ENCODE measurements at places on chromosomes 11 and 22.

GRCh38 chr11:109378034-109378433, 44.0 kb upstream of the C11orf87 start:
- DNase-seq: no peak

DNA sequence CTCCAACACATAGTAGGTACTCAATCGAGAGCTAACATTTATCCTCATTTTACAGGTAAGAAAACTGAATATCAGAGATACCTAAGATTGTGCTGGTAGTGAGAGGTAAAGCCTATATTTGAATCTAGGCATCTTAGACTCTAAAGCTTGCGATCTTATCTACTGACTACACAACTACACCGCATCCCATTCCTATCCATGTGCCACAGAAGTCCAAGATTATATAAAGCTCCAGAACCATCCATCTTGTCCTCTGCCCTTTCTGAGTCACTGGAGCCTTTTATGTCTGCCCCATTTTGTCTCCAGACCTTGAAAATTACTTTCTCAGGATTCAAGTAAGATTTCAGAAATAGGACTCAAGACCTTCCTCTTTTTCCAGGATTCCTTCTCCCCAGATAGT, 84.4 kb downstream of the OR5AK2 start:
- DNase-seq: no peak

DNA sequence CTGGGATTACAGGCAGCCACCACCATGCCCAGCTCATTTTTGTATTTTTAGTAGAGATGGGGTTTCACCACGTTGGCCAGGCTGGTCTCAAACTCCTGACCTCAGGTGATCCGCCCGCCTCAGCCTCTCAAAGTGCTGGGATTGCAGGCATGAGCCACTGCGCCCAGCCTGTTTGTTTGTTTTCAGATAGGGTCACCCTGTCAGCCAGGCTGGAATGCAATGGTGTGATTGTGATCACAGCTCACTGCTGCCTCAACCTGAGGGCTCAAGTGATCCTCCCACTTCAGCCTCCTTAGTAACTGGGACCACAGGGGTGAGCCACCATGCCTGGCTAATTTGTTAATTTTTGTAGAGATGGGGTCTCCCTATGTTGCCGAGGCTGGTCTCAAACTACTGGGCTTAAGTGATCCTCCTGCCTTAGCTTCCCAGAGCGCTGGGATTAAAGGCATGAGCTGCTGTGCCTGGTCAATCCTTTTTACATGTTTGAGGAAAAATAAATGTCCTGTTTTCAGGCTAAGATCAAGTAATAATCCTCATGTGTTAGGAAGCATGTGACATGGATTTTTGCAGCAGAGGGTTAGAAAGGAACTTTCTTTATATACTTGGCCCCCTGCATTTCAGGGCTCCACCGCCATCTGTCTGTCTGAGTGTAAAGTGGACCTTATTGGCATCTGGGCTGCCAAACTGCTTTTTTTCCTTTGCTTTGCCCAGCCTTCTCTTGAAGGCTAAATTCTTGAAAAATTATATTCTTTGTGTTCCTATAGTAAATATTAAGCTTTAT, 4.8 kb upstream of the SLC3A2 start:
- DNase-seq: no peak

DNA sequence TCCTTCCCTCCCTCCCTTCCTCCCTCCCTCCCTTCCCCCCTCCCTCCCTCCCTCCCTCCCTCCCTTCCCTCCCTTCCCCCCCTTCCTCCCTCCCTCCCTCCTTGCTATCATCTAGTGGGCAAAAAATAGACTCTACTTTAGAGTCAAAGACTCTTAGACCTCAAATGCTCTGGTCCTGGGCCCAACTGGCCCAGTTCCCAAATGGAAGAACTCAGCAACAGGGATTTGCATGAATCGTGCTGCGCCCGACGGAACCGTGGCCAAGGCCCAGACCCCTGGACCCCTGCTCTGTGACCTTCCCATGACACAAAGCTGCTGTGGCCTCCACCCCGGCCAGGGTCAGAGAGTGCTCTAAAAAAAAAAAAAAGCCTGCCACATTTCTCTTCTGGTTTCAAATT, 97.4 kb downstream of the WNT7B start:
- no peak for DNase-seq

DNA sequence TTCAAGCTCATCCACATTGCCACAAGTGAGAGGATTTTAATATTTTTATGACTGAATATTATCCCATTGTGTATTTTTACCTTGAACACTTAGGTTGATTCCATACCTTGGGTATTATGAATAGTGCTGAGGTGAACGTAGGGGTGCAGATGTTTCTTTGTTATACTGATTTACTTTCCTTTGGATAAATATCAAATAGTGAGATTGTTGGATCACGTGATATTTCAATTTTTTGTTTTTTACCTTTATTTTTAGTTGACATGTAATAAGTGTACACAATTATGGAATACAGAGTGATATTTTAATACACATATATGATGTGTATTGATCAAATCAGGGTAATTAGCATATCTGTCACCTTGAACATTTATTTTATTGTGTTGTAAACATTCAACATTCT, 8.1 kb downstream of the OR10W1 start:
- no peak for DNase-seq

Measured in left lobe of liver (tissue), 2 donors.